ENCODE measurements at places on chromosomes 11 and 22. TPM values are rescaled to one million over a fixed set of nuclear protein-coding genes. Genes with fewer than 3 reads are reported as not detected.
A peak's percentile ranks its signal among the peaks of the same experiment; 100 is the strongest.

- DNase-seq = no peak
Observed at GRCh38 chr11:60511393-60511792, 3.8 kb upstream of the MS4A13 start.

DNA sequence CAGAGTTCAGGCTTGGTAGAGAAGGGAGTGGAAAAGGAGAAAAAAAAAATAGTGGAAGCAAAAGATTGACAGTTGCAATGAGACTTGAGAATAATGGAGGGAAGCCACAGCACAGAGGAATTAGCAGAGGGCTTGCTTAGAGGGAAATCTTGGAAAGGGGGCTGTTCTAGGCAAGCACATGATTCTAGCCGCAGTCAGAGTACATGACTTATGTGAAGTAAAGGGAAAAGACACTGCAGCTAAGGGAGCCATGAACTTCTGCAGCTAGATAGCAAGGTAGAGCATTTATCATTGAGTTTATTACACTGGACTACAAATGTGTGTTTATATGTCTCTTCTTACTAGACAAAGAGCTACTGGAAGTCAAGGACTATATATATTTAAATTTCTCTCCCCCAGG, 144.0 kb upstream of the OPCML start:
- no peak for DNase-seq

- DNase-seq = no peak
Observed at GRCh38 chr11:76566811-76567210, 103.7 kb downstream of the LRRC32 start.

DNA sequence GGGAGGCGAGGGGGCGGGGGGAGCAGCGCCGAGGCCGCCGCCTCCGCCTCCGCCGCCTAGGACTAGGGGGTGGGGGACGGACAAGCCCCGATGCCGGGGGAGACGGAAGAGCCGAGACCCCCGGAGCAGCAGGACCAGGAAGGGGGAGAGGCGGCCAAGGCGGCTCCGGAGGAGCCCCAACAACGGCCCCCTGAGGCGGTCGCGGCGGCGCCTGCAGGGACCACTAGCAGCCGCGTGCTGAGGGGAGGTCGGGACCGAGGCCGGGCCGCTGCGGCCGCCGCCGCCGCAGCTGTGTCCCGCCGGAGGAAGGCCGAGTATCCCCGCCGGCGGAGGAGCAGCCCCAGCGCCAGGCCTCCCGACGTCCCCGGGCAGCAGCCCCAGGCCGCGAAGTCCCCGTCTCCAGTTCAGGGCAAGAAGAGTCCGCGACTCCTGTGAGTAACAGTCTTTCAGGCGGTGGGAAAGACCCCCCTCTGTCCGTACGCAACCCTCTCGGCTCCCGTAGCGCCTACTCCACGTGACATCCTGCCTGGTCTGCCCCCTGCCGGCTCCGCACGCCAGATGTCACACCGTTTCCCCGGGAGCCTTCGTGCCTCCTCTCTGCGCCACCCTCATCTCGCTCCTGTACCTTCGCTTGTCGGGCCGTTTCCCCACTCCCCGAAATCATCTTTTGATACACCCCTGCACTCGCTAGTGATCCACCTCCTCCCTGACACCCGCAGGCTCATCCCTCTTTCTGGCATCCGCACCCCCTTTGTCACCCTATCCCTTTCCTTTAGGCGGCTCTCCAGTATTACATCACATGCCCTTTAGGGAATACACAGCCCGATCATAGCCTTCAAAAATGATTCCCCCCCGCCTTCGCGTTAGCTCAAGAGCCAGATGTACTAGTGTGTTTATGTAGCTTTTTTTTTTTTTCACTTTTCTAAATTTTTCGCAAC, 598 bp downstream of the ZFP91 start:
- peak; percentile 95 for DNase-seq

- no peak for DNase-seq
Observed at GRCh38 chr22:49672014-49672516, 155.6 kb downstream of the BRD1 start.

DNA sequence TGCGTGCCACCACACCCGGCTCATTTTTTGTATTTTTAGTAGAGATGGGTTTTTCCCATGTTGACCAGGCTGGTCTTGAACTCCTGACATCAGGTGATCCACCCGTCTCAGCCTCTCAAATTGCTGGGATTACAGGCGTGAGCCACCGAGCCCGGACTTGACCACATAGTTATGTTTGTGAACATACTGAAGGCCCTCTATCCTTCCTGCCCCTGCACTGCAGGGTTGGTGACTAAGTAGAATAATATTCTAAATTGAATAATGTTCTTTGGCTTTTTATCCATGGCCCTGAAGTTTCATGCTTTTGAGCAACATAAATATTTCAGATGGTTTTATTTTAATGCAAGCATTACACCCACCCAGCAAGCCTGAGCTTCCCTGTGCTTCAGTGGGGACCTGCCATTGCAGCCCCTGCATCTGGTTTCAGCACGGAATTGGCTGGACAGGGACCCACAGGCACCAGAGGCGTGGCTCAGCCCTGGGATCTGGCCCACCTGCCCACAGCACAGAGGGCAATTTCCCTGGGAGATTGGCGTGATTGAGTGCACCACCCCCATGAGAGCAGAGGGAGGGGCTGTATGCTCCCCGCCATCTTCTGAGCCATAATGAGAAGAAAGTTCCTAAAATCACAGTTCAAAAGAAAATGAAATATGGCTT, 460.5 kb downstream of the BRD1 start:
- peak; percentile 35 for DNase-seq

- no peak for DNase-seq
Observed at GRCh38 chr22:42319386-42319785, 48.9 kb upstream of the TCF20 start.

- DNase-seq = peak; percentile 40
Observed at GRCh38 chr22:30882974-30883533, 85.5 kb downstream of the MORC2 start.

DNA sequence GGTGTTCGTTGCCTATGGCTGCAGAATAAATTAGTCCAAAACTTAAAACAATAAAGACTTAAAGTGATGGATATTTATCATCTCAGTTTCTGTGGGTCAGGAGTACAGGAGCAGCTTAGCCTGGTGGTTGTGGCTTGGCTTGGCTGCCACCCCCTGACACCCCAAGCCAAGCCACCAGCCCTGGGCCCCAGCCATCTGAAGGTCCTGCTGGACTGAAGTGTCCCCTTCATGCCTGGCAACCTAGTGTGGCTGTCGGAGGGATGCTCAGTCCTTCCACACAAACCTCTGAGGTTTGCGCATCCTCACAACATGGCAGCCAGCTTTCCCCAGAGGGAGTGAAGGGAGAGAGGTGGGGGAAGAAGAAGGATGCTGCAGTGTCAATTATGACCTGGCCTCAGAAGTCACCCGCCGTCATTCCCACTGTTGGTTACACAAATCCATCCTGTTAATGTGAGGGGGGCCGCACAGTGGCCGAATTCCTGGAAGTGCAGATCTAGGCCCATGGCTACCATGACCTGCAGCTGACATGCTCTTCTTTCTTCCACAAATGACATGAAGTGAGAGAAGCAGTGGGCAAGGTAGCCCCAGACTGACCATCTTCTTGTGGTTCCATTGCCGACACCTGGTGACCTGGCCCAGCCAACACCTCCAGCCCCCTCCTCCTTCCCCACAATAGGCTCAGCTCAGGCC, 31.1 kb downstream of the IGF2 start:
- DNase-seq = no peak

DNA sequence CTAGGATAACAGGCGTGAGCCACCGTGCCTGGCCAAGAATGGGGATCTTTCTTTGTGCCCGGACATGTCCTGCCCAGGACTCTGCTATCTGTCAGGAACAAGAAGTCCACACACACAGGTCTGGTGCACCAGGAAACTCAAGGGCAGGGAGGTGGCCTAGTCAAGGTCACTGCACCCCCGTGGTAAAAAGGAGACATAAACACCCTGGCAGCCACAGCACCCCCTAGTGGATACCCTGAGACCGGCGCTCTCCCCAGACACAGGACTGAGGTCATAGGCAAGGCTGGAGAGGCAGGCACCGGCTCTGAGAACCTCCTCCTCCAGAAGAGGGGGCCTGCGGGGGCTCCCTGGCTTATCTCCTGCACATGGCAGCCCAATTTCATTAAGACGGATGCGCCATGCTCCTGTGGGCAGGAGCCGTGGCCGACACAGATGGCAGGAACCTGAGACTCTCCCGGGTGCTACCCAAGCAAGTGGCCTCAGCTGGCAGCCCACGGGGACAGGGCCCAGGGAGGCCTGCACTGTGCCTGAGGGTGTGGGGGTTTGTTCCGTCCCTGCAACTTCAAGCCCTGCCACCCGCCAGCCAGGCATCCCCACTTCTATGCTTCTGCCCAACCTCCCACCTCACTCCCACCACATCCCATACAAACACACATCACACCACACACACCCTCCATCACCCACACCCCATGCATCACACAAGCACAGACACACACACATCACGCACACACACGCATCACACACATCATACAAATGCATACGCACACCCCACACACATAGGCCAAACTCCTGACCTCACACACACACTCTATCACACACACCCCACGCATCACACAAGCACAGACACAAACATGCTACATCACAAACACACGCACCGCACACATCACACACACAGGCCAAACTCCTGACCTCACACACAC, 19.6 kb downstream of the MACROD1 start:
- peak; percentile 77 for DNase-seq

GRCh38 chr22:48145738-48146137, 1383.3 kb downstream of the TBC1D22A start:
- DNase-seq = no peak

GRCh38 chr11:126034039-126034932, 28.4 kb downstream of the CDON start:
- DNase-seq = no peak

- no peak for DNase-seq
Observed at GRCh38 chr11:19766206-19766605, 53.6 kb downstream of the NAV2 start.

- no peak for DNase-seq
Observed at GRCh38 chr11:14954581-14954980, 17.6 kb downstream of the CALCA start.

The AMBRA1 gene
- 33.9 TPM for total RNA-seq

The CFAP300 gene
- total RNA-seq = 2.3 TPM

The LGALS1 gene
- total RNA-seq = 340 TPM

The MOV10L1 gene
- 1.2 TPM for total RNA-seq

The APOBEC3A gene
- total RNA-seq = 9.0 TPM

The ADAMTS8 gene
- total RNA-seq = 39.1 TPM

The GAL3ST1 gene
- 2.5 TPM for total RNA-seq

Data from upper lobe of right lung (tissue), 1 donor.